ENCODE measurements at places on chromosomes 1 and 21.

DNA sequence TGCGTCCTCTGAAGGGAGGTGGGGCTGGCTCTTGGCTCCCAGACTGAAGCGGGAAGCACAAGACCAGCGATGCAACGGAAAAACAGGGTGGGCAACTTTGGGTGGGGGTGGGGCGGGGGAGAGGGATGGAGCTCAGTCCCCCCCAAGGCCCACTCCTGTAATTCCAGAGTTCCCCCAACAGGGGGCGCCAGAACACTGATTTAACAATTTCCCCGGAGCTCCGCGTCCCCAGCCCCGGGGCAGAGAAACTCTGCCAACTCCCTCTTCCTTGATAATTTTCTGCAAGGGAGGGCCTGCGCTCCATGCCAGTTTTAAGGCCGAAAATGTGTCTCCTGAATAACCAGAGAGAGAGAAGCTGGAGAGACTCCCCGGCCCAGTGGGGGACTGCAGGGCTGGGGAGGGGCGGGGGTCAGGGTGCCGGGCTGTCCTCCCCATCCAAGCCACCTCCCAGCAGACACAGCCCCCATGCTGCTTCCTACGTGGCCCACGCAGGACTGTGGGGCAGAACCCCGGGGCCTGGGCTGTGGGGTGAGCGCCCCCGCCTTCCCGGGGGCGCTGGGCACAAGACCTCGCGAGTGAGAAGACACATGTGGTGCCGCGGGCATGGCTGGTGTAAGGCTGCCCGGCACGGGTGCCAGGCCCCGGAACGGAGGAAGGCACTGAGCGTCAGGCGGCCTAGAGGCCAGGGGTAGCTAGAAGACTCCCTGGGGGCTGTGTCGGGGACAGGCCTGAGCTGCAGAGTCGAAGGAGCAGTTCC lies 51.4 kb downstream of the KIF21B start:
- DNase-seq, result peak; percentile 50

GRCh38 chr1:195415584-195415983 lies 1192.7 kb downstream of the KCNT2 start:
- DNase-seq, result no peak

DNA sequence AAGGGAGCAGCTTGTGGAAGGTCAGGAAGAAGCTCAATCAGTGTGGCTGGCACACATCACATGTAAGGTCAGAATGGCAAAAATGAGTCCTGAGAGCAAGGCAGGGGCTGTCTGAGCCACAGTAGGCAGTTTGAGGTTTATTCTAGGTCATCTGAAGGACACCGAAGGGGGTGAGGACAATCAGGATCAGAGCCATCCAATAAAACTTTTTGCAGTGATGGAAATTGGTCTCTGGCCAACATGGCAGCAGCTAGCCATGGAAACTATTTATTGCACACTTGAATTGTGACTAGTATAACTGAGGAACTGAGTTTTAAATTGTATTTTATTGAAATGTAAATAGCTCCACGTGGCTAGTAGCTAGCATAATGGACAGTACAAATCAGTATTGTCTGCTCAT lies 97.0 kb upstream of the CACNA1E start:
- DNase-seq, result no peak

- no peak for DNase-seq
Measured at GRCh38 chr1:64981601-64982533, 15.5 kb upstream of the JAK1 start.

- DNase-seq, result no peak
Measured at GRCh38 chr1:22104094-22104493, 38.8 kb downstream of the WNT4 start.

DNA sequence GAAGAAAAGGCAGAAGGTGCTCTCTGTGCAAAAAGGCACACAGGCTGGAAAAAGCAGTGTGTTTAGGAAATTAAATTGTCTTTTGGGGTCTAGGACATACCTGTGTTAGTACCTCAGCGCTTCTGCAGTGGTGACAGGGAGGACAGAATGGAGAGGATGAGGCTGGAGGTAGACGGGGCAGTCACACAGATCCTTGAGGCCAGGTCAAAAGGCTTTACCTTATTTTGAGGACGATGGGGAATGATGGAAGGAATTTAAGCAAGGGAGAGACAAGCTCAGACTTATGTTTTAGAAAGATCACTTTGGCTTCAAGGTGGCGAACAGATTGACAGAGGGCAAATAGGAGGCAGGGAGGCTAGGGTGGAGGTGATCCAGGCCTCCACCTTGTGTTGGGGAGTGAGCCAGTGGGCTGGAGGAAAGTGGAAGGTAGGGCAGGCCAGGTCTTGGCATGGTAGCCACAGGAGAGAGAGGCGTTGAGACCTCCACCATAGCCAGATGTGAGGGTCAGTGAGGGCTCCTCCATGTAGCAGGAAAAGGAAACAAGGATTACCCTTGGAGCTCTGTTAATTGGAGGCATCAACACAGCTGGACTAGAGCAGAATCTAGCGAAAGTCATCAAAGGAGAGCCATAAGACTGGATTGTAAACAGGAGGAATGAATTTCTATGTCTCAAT lies 4.2 kb downstream of the CYP4B1 start:
- no peak for DNase-seq

- DNase-seq, result no peak
Measured at GRCh38 chr1:220682901-220683576, 7.1 kb upstream of the C1orf115 start.

All from activated naive CD8-positive, alpha-beta T cell treated with anti-CD3 and anti-CD28 coated beads for 36 hours (primary cell).